Stimulated activated CD8-positive, alpha-beta memory T cell treated with anti-CD3 and anti-CD28 coated beads, Interleukin-12 subunit alpha, Interleukin-12 subunit beta, amount 100 ng/mL, for 4 hours (primary cell): ENCODE measurements at places on chromosomes 6 and 20.

- no peak for DNase-seq
Measured at GRCh38 chr6:131173680-131174079, 38.4 kb downstream of the AKAP7 start.

DNA sequence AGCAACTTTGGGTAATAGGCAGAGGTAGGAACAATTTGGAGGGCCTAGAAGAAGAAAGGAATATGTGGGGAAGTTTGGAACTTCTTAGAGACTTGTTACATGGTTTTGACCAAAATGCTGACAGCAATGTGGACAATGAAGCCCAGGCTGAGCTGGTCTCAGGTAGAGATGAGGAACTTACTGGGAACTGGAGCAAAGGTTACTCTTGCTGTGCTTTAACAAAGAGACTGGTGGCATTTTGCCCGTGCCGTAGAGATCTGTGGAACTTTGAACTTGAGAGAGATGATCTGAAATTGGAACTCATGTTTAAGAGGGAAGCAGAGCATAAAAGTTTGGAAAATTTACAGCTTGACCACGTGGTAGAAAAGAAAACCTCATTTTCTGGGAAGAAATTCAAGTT lies 28.3 kb upstream of the TMEM200A start:
- no peak for DNase-seq

DNA sequence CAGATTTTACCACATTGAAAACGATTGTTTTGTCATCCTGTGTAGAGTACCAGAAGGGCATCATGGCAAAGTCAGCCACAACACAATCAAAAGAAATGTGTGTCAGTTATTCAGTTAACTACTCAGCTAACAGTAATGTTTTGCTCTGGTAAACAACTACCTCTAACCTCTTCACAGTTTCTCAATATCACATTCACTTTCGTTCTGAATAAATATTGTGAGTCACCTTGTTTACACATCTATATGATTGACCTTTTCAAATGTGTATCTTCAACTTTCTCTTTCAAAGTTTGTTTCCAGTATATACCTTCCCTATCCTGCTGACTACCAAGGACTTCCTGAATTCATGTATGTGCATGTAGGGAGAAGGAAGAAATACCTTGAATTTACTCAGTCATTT lies 216.6 kb upstream of the UFL1 start:
- no peak for DNase-seq

- DNase-seq, result no peak
Measured at GRCh38 chr6:2630891-2631571, 119.7 kb downstream of the MYLK4 start.

- no peak for DNase-seq
Measured at GRCh38 chr6:125354649-125355048, 52.9 kb upstream of the HDDC2 start.

- DNase-seq, result no peak
Measured at GRCh38 chr6:7183707-7184106, 75.9 kb downstream of the RREB1 start.

DNA sequence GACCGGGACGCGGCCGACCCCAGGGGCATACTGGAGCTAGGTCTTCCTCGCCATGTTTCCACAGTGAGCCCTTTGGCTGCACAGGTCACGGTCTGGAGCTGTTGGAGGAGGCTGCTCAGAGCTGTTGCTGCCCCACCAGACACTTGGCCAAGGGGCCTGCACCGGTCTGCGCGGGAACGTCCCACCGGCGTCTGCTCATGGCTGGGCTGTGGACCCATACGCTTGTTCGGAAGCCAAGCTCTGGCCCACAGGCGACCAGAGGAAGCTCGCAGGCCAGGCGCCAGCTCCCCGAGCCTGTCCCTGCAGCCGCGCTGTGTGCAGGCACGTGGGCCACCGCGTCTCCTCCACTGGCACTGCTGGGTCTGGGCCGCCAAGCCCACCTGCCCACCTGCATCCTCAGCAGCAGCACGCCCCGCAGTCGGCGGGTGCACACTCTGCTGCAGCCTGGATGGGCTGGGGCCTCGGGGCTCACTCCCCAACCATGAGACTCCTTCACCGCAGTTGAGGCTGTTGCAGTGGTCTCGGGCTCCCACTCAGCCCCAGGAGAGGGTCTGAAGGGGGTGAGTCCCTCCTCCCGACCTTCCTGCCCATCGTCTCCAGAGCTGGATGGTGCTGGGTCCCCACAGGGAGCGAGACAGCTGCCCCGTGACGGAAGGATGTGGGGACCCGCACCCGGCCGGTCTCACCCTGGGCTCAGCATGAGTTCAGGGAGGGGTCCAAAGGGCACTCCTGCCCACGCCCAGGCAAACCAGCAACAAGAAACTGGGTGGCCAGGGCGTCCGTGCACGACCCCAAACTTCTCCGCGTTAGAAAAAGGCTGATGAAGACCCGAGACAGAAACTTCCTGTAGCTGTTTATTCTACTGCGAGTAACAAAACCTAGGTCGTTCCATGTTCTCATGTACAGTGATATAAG lies 15.5 kb upstream of the TCFL5 start:
- DNase-seq, result no peak

- no peak for DNase-seq
Measured at GRCh38 chr6:137297887-137298286, 78.7 kb upstream of the IFNGR1 start.

- no peak for DNase-seq
Measured at GRCh38 chr6:12150812-12151432, 138.8 kb downstream of the HIVEP1 start.

DNA sequence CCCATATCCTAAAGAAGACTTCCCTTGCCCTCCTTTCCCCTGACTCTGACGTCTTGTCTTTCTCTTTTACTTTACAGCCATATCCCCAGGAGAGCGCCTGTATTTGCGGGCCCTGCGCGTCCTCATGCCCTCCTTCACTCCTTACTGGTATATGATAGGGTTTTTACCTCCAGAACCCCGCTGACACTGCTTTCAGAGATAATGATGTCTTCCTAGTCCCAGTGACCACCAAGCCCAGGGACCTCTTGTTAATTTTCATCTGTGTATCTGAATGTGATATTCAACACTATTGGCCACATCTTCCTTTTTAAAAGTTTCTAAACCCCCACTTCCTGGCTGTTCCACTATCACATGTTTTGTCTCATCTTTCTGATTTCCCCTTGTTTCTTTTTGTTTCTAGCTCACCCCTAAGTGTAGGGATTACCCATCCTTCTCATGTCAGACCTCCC lies 102.0 kb downstream of the HIVEP1 start:
- no peak for DNase-seq

- no peak for DNase-seq
Measured at GRCh38 chr6:1777921-1778685, 168.4 kb downstream of the FOXC1 start.

DNA sequence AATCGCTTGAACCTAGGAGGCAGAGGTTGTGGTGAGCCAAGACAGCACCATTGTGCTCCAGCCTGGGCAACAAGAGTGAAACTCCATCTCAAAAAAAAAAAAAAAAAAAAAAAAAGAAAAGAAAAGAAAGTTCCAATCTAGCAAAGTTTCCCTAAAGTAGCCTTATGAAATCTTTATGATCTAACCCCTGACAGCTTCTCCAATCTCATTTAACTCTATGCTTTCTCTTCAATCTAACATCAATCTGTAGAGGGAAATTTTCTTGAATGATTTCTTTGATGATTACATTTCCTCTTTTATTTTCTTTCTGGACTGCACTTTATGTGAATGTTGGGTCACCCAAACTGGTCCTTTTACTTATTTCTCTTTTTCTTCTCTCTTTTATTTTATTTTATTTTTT lies 2.2 kb upstream of the SLC18B1 start:
- no peak for DNase-seq

GRCh38 chr6:7479801-7480266 lies 61.6 kb upstream of the DSP start:
- DNase-seq, result no peak

DNA sequence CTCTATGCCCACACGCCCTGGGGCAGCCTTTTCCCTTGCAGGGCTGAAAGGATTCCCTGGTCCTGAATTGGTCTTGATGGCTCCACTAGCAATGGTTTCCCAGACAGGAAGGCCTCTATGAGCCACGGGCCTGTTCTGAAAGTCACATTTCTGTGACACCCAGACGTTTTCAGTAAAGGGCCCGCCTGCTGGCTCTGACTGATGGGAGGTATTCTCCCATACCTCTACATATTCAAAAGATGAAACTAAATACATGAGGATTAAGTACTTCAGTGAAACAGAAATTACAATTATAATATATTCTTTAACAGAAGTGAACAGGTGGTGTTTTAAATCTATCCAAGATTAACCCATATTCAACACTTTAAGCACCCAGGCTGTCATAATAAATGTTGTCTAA lies 629.8 kb downstream of the CDH26 start:
- no peak for DNase-seq

GRCh38 chr6:83192456-83192855 lies 609 bp downstream of the PGM3 start:
- DNase-seq, result no peak

DNA sequence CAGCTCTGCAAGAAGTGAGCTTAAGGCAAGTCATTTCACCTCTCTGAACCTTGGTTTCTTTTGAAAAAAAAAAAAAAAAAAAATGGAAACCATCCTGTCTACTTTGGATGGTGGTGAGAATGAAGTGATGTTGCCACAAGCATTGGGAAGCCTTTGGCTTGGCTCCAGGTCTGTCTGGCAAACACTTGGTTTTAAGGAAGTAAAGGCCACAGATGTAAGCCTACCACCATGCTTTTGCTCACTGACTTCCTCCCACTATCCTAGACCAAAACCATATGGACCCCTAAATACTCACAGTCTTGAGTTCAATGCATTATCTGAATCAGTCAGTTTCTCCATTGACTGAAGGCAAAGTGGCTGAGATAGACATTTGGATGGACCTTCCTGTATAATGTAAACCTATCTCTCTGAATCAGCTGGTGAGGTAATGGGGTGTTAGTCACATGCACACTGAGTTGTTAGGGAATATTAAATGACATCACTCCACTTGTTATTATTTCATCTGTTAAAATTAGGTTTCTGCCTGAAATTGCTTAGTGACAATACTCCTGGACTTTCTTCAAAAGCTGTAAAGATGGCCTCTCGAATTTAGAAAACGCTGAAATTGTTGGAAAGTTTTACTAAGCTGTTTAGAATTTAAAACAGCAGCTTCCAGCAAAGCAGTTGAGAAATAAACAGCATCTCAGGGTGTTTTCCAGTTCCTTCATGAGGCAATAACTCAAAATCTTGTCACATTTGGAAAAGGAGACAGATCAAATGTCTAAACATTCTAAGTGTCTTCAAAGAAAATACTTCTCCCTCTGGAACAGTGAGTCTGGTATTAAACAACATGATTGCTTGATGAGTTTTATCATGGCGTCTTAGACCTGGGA lies 833.5 kb downstream of the DHX35 start:
- no peak for DNase-seq

DNA sequence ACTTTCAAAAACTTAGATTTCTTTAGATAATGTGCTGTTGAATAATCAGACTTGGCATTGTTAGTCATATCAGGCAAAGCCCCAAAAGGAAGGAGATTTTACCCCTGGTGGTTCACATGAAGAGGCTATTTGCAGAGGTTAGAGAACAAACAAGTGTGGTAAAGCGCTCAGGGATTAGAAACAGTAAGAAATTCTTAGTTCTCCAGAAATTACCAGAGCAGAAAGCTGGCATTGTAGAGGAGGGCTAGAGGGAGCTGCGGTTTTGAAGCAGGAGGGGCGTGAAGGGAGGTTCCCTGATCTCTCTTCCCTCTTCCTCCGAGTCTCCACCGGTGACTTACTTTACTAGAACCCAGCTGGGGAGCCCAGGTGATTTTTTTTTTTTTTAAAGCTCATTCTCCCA lies 10.2 kb downstream of the MYO6 start:
- DNase-seq, result no peak

GRCh38 chr20:46004187-46004586 lies 4.5 kb upstream of the MMP9 start:
- DNase-seq, result no peak

GRCh38 chr6:29724937-29725869 lies 2.0 kb downstream of the HLA-F start:
- no peak for DNase-seq

DNA sequence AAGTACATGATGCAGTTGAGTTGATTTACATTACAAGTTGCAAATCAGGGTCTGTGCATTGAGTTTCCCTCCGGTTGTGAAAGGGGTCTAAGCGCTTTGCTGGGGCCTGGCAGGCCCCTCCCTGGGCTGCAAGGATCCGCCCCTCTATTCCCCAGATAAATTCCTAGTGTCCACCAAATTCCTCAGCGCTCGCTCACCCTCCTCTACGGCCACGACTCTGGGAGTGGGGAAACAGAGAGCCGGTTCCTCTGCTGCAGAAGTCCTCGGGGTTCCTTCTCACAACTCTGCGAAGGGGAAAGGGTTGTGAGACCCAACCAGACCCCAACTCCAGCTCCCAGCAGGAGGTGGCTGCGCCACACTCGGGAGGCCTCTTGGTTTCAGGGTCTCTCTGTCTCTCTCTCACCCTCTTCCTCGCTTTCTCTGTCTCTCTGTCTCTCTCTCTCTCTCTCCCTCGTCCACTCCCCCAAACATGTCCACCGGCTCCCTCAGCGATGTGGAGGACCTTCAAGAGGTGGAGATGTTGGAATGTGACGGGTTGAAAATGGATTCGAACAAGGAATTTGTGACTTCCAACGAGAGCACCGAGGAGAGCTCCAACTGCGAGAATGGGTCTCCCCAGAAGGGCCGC lies at the start of gene TCF21:
Gene TCF21, plus strand, starts transcription at position 185 of the 628 bp plus-strand sequence. Its CDS starts 285 bp downstream, at position 470.
- DNase-seq, result no peak

- DNase-seq, result no peak
Measured at GRCh38 chr6:108800427-108800864, 47.8 kb upstream of the ARMC2 start.

- no peak for DNase-seq
Measured at GRCh38 chr6:157806856-157807215, 16.2 kb upstream of the SNX9 start.

DNA sequence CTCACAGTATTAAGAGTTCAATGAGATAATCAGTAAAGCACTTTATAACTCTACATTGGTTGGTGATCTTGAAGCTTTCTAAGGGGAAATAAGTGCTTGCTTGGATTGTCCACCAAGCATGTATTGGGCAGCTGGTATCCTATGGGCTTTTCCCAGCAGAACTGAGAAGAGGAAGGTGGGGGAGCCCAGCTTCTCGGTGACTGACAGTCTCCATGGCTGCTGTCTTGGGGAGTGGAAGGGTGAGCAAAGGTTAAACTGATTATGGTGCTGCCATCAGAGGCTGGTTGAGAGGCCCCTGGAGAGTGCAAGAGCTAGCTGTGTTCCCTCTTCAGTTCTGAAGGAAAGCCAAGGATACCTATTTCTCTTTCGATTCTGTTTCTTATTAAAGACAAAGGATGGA lies 35.5 kb upstream of the ADTRP start:
- no peak for DNase-seq

GRCh38 chr20:46050444-46050843 lies 21.4 kb downstream of the SLC12A5 start:
- no peak for DNase-seq

- peak; percentile 57 for DNase-seq
Measured at GRCh38 chr6:34243901-34244884, 4.6 kb downstream of the SMIM29 start.

GRCh38 chr20:33789858-33790182 lies 21.3 kb upstream of the CHMP4B start:
- no peak for DNase-seq
